ENCODE measurements at places on chromosomes 7 and 10.

DNA sequence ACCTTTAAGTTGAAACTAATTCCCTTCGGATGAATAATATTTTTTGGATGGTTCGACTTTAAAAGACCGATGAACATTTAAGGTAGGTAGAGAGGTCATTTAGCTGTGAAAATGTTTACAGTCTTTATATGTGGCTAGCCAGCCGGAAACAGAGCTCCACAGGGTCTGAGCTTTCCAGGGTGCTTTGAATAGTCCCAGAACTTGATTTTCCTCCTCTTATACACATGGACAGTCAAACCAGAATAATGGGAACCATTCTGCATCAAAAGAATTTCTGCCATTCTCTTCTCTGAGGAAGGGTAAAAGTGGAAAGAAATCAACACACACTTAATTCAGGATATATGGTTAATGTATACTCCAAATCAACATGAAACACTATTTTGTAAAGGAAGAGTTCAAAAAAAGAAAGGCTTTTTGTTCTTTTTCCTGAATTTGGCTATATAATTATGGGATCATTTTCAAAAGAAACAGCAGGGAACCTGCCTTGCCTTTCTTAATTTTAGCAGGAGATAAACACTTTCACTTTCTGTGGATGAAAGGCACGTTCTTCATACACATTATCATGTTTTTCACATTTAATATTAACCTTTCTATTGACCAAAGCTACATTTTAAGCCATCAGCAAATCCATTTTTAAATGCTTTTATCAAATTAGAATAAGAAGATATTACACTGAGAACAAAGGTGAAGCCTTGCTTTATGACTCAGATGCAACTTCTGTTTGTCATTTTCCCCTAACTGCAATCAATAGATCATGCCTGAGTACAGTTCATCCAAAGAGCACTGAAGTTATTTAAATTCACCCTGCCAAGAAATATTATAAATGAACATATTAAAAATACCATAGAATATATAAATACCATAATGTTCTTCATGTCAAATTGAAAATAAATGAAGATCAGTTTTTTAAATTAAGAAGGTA, 307.3 kb downstream of the THSD7A start:
- DNase-seq = no peak

GRCh38 chr7:32476816-32477648, 13.1 kb downstream of the LSM5 start:
- no peak for DNase-seq

DNA sequence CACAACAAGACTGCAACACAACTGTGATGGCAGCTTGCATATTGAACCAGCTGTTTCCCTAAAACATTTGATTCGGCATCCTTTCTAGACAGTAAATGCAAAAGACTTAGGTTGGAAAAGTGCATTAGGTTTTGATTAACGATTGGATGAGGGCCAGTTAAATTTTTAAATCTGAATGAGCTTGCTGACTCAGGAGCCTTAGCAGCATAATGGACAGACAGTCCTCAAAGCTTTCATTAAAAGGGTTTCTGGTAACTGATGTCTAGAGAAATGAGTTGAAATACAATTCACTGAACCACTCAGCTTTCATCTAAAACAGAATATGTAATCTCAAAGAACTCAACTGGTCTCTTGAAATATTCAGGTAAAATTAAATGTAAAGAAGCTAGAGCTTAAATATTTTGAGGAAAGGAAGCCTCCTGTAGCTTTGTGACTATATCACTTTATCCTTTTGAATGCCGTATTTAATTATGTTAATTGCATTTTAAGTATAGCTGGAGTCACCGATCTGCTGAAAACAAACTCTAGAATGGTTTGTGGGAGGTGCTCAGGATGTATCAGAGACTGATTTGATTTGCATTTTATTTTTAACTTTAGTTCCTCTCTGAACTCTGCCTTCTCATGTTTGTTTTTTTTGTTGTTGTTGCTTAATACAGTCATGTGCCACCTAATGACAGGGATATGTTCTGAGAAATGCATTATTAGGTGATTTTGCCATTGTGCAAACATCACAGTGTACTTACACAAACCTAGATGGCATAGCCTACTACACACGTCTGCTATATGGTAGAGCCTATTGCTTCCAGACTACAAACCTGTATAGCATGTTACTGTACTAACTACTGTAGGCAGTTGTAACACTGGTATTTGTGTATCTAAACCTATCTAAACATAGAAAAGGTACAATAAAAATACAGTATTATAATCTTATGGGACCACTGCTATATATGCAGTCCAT, 29.2 kb upstream of the ATRNL1 start:
- DNase-seq = no peak

GRCh38 chr10:93280121-93280698, 201.9 kb downstream of the MYOF start:
- no peak for DNase-seq

- DNase-seq = no peak
Measured at GRCh38 chr7:37251222-37251621, 197.4 kb downstream of the ELMO1 start.

- DNase-seq = peak; percentile 55
Measured at GRCh38 chr7:104207348-104207730, 474 bp downstream of the ORC5 start.

- DNase-seq = no peak
Measured at GRCh38 chr10:131636116-131636515, 264.7 kb upstream of the PPP2R2D start.

GRCh38 chr7:139731802-139732470, 45.9 kb downstream of the HIPK2 start:
- no peak for DNase-seq

GRCh38 chr7:2440608-2441245, 35.5 kb downstream of the GRIFIN start:
- DNase-seq = no peak

DNA sequence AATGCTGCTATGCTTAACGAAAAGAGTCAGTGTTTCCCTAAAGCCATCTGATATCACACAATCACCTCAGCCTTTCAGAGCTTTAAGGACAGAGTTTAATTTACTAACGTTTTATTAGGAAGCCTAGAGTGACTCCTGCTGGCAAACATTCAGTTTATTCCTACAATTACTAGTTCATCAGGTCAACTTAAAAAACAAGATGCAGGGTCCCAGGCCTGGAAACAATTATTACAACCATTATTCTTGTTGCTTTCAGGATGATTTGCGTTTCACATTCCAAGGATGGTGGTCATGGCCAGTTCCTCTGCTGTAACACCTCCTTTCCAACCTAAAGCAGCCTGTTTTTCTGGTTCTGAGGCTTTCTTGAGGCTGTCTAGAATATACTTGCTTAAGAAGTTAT, 1.5 kb upstream of the FAM53B start:
- DNase-seq = no peak

GRCh38 chr10:125057158-125058001, 103.0 kb downstream of the CTBP2 start:
- no peak for DNase-seq

DNA sequence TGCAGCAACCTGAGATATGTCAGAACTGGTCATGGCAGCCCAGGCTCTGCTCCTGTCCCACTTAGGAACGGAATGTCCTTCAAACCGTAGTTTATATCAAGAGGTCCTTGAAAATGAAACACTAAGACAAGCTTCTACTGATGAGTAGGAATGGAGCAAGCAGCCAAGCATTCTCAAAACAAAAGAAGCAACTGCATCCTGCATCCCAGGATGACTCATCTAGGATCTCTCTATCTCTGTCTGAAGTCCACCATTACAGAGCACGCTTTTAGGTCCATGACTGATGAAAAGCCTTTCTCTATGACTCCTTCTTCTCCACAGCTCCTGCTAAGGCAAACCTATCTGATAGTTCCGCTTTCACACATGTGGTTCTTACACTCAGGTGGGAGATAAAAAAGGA, 16.3 kb downstream of the MBL2 start:
- DNase-seq = no peak

DNA sequence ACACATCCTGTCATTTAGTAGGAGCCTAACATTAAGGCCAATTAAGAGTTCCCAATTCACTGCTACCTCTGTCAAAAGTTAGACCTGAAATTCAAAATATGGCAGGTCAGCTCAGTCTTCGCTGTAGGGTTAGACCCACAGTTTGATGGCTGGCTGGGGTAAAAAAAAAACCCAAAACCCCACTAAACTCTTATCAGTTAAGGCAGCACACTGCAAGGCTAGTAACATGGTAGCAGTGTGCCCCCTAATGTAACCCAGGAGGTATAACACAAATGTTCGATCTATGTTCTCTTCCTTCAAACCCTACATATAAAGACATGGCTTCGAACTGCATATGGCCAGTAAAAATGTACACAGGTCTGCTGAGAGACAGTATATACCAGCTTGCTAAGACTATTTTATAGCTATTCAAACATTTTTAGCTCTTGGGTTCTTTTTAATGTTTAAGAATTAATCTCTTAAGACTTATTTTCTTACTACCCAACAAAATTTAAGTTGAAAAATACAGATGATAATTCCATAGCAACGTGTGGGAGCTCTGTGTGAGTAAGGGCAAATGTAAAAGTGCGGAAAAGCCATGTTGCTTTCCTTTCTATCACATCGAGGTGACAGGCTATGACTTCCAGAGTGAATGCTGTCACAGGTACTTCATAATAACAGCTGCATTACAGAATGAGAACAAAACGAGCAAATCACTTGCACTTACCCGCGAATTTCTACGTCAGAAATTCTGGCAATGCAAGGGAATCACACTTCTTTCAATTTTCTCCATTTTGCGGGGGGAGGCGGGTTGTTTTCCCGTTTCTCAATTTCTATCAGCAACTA, 168.4 kb upstream of the IMMP2L start:
- DNase-seq = no peak

GRCh38 chr10:86212391-86212700, 154.2 kb downstream of the GRID1 start:
- no peak for DNase-seq

- DNase-seq = no peak
Measured at GRCh38 chr7:113371416-113372043, 253.2 kb upstream of the SMIM30 start.

DNA sequence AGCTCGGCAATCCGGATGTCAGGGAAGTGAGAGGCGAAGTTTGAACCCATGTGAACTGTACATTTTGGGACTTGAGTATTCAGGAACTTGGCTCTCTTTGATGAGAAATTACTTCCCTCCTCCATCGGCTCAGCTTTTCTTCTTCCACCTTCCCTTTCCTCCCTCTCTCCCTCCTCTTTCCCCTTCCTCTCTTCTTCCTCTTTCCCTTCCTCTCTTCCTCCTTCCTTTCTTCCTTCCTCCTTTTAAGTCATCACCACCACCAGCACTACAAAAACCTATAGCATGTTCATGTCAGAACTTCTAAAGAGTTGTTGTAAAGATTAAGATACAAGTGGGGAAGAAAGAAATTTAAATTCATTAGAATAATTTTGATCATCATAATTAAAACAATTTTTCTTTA, 31.9 kb upstream of the CDHR3 start:
- DNase-seq = no peak

DNA sequence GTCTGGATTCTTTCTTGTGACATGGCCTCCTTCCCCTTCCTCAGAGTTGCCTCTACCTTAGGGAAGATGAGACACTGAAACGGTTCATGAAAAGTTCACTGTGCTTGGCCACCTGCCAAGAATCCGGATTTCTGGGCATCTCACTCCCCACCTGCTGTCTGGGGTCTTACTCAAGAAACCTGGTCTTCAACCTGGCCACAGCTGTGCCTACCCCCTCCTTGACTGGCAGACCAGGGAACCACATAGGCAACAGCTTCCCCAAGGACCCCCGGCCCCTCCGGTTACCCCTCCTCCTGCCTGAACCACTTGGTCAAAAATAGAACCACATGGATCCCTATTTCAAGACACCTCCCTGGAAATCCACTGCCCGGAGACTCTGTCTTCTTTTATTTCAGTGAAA, 58.7 kb upstream of the NANOS1 start:
- DNase-seq = no peak

DNA sequence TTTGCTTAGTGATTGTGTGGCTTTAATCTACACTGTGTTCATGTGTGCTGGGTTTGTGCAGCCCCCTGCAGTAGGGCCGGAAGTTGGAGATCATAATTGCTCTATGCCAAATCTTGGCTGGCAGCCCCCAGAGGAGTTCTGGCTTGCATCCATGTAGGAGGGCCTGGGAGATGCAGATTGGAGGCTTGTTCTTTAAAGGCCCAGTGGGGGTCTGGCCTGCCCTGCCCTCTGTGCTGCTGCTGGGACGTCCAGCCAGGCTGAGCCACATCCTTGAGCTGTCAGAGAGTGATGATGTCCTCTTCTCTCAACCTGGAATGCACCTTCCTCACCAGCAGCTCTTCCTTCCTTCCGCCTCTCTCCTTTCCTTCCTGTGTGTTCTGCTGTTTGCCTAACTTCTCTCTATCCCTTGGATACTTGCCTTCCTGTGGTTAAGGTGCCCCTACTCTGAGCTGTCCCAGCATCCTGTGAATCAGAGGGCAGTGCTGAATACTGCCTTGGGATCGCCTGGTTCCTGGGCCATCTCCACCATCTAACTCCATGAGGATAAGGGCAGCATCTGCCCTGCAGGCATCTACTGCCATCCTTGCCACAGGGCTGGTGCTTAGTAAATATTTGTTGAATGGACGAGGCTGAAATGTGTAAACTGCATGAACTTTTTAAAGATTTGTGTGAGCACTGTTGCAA, 30.2 kb downstream of the DOCK1 start:
- DNase-seq = no peak

GRCh38 chr10:375815-376505, 240.7 kb downstream of the ZMYND11 start:
- no peak for DNase-seq

- DNase-seq = no peak
Measured at GRCh38 chr7:44162179-44162578, 21.0 kb upstream of the MYL7 start.

DNA sequence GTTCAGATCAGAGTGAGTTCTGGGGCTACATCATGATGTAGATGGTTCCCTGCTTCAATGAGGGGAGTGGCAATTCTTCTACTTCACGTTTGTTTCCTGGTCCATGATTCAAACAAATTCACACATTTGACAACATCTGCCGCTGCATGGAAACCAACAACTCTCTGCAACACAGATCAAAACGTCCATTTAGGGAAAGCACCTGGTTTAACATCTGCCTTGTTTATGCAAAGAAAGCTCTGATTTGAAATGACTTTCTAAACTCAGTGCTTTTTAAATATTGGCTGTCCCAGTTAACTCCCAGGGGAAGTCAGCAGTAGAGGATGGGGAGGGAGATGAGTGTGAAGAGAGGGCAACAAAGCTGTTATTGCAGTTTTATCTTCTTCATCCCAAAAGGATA, 93.8 kb downstream of the GAD2 start:
- DNase-seq = no peak

- no peak for DNase-seq
Measured at GRCh38 chr7:42338231-42338915, 101.4 kb upstream of the GLI3 start.

DNA sequence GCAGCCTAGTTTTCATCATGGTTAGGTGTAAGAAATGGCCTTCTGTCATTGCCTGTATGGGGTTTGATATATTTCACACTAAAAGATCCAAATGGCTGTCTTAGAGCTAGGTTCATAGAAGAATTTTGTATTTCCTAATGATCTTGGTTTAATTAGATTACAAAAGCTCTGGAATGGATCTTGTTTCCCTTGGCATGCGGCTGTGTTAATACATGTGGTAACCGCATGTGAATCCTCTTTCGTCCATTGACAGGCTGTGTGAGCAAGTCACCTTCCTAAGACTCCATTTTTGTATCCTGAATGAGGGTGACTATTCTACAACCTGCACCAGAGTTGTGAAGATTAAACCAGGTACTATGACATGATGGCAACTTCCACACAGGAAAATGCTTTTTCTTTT, 12.4 kb upstream of the FZD1 start:
- DNase-seq = no peak

Data from NCI-H187 (cell line).